ENCODE measurements at places on chromosomes 1 and 21.

DNA sequence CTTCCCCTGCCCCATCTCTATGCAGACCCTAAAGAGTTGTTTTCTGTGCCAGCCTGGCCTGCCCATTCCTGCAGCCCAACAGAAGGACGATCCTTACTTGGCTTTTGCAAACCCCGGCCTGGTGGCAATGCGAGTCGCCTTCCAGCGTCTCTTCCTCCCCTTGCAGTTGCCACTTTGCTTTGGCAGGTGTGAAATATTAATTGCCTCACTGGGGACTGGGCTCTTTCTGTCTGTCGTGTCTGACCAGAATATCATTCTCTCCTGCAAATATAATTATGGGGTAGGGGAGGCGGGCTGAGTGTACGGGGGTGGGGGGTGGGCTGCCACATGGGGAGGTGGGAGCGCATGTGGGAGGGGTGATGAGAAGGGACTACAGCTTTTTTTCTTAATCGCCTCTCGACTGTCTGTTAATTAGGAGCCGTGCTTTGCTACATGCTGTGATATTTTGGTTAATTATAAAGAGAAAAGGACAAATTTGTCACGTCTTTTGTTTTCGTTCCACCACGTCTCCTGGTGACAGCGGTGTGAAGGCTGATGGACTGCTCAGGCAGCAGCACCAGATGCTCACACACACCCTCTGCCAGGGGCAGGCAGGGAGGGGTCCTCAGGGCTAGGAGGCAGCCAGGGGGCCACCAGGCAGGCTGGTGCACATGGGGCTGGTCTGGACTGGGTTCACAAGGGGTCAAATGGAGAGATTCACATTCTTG is 80.1 kb upstream of the CD34 start:
- DNase-seq: no peak

DNA sequence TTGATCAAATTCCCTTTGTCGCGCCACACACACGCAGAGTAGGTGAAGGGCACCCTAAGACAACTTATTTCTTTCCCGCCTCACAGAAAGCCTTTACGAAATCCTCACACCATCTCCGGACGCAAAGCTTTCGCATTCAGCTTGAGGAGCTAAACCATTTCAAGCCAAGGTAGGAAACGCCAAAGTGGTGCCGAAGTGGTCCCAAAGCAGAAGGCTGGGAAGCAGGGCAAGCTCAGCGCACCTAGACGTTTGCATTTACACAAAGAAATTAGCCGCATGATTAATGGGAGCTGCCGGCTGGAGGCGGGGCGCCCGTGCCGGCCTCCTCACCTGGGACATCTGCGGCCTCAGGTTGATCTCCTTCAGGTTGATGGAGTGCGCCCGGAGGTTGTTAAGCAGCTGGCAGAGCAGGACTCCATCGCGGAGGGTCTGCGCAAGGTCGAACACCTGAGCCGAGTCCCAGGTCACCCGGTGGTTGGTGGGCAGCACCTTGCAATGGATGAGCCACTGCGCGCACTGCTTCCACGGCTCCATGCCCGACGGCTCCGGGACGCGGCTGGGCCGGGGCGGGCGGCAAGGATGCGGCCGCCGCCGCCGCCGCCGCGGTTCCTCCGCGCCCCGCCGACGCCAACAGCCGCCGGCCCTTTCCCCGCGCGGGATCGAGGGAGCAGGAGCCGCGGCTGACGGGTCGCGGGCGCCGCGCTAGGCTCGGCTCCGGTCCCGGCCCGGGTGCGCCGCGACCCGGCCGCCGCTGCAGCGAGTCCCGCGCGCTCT is 457 bp downstream of the VAV3 start:
- no peak for DNase-seq

DNA sequence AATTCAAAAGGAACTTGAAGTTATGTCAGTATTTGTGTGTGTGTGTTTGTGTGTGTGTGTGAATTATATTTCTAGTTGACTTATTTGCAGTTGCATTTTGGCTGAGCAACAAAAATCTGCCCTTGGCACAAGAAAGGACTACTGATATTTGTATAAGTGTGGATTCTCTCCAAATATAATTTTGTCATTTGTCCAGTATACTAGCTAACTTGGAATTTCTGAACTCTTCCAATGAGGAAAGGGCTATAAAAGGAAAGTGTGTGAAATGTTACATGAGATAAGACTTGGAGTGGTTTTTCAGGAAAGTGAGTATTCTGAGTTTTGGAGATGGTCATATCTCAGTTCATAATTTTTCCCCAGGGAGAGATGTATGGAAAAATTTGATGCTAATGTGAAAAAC is 1384.1 kb upstream of the B3GALT2 start:
- DNase-seq: no peak

- DNase-seq: no peak
Observed at GRCh38 chr1:79568411-79568810, 561.9 kb upstream of the ADGRL4 start.

DNA sequence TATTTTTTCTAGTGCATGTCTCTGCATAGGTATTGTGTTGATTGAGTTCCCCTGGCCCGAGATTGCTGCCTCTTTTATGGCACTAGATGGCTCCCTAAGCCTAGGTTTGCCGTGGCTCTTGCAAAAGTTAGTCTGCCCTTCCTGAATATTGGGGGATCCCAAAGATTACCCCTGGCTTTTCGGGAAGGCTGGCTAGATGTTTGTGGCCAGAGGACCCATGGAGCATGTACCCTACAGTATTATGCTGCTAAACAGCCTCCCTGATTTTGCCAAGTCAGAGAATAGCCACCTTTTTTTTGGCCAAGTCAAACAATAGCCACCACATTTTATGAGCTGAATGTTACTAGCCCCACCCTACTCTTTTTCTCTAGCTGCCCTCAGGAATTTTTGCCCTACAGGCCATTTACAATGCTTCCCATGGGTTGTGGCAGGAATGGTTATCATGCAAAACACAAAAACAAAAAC is 343.2 kb downstream of the OLFM3 start:
- DNase-seq: no peak

DNA sequence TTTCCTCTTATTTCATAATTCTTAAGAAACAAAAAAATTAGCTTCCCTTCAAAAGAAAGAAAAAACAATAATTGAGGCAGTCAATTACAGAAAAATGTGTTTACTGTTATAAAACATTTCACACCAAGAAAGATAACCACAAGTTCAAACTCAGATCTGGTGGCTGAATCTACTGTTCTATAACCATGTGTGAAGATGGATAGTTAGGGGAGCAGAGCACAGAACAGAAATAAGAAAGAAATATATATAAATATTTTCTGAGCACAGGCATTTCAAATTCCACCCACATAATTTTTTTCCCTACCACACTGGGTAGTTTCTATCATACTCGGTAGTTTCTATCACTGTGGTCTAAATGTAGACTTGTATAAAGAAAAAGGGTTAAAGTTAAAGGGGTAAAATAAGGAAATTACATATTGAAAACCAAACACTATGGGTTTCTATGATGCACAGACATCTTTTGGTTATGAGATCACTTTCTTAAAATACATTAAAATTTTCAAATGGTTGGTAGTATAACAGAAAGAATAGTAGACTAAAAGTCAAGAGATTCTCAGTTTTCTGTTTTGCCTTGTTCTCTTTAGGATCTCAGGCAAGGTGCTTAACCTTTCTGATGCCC is 10.8 kb downstream of the LYST start:
- no peak for DNase-seq

DNA sequence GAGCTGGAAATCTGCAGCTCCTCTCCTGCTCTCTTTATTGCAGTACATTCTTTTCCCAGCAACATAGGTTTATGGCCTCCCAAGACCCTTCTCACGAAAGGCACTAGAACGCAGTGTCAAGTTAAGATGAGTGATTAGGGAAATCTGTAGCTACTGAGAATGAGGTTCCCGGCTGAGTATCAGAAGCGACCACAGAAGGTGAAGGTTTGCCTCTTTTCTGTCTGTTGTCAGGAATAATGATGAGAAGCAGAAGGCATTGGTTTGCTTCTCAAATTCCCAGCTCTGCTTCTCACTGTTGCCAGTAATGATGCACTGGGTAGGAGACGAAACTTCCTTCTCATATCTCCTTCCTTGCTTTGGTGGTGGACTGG is 128.4 kb downstream of the NTMT2 start:
- no peak for DNase-seq

DNA sequence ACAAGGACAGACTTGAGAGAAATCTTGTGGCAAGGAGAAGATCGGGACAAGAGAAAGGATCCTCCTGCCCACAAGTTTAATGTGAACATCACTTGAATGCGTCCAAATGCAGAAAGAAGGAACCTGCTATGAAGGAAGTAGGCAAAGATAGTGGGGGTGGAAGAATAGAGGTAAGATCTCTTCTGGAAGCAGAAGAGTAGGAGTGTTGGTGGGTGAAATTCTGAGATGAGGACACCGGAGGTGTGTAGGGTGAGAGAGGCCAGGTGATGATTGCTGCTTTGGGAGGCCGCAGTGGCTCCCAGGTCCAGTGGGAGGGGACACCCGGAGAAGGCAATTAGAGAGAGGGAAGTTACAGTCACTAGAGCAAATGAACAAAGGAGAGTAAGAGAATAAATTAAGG is 6.8 kb downstream of the RYR2 start:
- DNase-seq: no peak

- DNase-seq: no peak
Observed at GRCh38 chr21:37484535-37485474, 118.2 kb downstream of the DYRK1A start.

GRCh38 chr1:238681021-238681420 is 705.3 kb upstream of the CHRM3 start:
- no peak for DNase-seq

GRCh38 chr1:33048426-33048825 is 11.7 kb upstream of the AK2 start:
- DNase-seq: no peak

DNA sequence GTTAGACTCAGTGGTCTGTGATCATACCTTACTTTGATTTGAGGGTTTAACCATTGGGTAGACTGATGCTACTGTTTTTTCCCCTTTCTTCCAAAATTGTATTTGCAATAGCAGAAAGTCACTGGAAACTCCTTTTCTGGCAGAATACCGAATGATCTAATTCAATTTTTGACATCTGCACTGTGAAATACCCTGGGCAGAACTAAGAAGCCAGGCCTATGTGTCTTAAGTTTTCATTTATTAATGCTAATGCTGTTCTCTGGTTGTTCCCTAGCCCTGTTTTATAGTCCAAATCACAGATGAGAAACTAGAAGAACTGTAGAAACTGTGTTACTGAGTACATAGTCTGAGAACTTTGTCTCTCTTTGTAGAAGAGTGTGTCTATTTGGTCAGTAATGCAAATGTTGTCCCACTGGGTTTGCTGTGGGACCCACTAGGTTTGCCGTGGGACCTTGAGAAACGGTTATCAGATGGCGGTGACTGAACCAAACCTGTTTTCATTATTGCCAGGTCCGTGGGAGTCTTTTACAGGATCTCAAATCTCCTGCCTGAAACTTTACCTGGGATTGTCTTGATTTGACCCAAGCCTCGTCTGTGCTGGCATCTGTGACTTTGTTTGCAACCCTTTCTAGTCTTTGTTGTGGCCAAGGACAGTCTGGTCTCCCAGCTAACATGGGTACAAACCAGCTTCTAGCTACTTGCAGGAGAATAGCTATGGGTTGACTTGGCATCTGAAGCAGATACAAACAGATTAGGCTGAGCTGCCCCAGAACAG is 41.4 kb downstream of the PEX14 start:
- DNase-seq: no peak

DNA sequence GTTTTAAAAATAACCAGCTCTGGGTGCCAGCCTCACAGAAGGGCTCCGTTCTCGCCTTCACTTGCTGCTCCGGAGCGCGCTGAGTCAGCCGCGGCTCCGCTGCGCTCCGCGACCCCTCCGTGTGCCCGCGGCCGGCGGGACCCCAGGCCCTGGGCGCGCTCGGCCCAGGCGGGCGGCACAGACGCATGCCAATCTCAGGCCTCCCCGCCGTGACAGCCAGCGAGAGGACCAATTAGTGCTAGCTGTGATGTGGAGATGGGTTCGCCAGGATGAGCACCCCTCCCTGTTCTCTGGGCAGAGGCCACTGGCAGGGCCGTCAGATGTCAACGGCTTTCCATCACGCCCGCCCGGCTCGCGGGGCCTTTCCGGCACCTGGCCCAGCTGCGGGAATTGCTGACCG is 293.8 kb downstream of the SPATA17 start:
- no peak for DNase-seq

DNA sequence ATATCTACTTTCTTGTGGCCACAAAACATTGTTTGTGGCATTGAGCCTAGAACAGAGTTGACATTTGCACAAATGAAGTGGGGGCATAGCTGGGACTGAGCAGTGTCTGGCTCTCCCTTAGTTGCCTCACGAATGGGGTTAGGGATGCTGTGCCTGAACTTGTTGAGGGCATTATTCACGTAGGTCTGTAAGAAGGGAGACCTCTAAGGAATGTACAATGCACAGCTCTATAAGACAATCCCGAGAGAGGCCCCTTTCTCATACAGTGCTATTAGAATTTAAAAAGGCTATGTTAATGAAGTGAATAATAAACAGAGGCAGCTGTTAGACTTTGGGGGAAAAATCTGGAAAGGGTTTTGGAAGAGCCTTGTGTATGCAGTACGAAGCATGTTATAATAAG is 118.4 kb upstream of the DEPDC1 start:
- DNase-seq: no peak

GRCh38 chr1:30363031-30363430 is 360.4 kb downstream of the MATN1 start:
- DNase-seq: no peak

- DNase-seq: no peak
Observed at GRCh38 chr21:37207441-37208009, 59.6 kb downstream of the VPS26C start.

- no peak for DNase-seq
Observed at GRCh38 chr21:44547656-44548331, 3.5 kb downstream of the KRTAP10-2 start.

GRCh38 chr1:207454046-207454964 is at the start of gene CR2:
Gene CR2, plus strand, starts transcription at chr1:207454328. Its CDS starts 91 bp downstream, at chr1:207454419.
- no peak for DNase-seq

GRCh38 chr1:177849130-177849529 is 120.7 kb downstream of the SEC16B start:
- no peak for DNase-seq

DNA sequence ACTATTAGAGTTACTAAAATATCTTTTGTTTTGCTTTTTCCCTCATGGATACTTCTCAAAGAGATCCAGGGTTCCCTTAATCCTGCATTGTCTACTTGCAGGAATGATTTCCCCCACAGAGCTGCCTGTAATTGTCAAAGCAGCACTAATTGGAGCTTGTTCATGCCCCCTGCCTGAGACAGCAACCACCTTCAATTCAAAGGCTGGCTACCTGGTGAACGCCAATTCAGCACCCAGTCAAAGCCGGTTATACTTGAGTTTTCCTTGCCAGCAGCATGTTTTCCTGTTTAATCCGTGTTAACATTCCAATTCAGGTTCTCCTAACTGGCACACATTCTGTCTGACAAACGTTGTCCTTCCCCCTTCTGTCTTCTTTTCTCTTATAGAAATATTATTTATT is 382.9 kb downstream of the NTNG1 start:
- DNase-seq: no peak

DNA sequence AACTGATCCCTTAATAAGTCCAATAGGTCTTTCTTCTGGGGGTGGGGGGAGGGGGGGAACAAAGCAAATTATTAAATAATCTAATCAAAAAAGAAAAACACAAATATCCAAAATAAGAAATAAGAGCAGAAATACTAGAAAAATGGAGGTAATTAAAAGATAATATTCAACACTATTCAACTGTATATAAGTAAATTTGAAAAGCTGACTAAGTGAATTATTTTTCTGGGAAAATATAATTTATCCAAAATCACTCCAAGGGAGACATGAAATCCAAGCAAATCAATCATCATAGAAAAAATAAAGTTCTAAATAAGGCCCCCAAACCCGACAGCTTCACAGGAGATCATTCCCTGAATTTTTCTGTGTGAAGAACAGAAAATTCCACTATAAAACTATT is 18.8 kb downstream of the VPS26C start:
- no peak for DNase-seq
